NT2/D1 (cell line): ENCODE measurements at places on chromosomes 5 and 9.

GRCh38 chr5:171521219-171521633 is 101.8 kb downstream of the FGF18 start:
- DNase-seq, result peak; percentile 20

DNA sequence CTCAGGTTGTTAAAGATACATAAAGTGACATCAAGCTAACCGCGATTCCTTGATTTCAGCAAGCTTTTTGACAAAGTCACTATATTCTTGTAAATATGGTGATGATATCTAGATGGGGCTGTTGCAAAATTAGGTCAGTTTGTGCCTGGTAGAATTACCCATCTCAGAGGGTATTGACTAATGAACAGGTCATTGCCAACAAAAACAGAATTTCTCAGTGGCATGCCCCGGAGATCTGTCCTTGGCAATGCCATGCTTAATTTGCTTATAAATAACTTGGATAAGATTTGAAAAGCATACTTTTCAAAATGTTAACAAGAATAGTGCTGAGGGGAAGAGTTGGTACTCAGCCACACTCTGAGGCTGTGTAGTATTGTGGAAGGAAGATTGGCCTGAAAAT is 783.3 kb upstream of the SEMA6A start:
- no peak for DNase-seq

DNA sequence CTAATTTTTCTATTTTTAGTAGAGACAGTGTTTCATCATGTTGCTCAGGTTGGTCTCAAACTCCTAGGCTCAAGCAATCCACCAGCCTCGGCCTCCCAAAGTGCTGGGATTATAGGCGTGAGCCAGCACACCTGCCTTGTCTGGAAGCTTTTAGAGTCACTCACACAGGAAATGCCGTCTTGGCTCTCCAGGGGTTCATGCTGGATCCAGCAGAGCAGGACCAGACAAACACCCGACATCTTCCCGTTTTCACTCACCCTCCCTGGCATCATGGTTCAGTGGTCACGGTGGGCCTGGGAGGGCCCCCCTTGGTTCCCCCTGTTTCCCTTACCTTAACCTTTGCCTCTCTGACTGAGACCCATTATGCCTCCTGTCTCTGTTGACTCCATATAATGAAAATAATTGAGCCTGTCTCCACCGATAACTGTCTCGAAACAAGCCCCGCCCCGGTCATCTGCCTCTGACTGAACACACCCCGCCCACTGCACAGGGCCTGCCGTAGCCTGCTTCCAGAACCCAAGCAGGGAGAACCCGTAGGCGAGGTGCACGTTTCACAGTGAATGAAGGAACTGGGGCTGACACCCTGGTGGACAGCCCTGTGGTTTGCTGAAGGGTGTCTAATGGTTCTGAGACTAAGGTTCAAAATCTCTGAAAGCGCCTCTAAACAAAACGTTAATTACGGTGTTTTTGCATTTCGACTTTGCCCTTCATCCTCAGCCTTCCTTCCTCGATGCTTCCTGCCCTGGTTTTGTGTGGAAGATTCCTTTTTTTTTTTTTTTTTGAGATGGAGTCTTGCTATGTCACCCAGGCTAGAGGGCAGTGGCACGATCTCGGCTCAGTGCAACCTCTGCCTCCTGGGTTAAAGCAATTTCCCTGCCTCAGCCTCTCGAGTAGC is 39.7 kb upstream of the SPRY4 start:
- DNase-seq, result no peak

GRCh38 chr5:84673785-84674184 is 289.1 kb upstream of the EDIL3 start:
- no peak for DNase-seq
